MV-4-11 (cell line): ENCODE measurements at places on chromosomes 7 and 10.

DNA sequence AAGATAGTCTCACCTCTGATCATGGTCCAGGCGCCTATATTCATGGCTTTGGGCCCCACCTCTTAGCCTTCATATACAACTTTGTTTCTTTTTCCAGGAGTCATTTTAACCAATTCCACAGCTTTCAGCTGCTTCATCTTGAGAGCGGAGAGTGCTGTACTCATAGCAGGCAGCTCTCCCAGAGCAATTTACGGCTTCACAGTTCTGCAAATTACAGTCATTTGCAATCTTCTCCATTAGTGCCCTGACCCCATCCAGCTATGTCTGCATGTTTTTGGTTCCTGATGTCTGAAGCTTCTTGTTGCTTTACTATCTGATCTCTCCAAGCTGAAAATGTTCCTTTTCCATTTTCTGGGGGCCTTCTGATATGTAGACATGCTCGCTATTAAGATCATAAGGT, 18.0 kb upstream of the MEST start:
- DNase-seq: peak; percentile 41

GRCh38 chr10:88989824-88990383, 694 bp upstream of the FAS start:
- peak; percentile 78 for DNase-seq

DNA sequence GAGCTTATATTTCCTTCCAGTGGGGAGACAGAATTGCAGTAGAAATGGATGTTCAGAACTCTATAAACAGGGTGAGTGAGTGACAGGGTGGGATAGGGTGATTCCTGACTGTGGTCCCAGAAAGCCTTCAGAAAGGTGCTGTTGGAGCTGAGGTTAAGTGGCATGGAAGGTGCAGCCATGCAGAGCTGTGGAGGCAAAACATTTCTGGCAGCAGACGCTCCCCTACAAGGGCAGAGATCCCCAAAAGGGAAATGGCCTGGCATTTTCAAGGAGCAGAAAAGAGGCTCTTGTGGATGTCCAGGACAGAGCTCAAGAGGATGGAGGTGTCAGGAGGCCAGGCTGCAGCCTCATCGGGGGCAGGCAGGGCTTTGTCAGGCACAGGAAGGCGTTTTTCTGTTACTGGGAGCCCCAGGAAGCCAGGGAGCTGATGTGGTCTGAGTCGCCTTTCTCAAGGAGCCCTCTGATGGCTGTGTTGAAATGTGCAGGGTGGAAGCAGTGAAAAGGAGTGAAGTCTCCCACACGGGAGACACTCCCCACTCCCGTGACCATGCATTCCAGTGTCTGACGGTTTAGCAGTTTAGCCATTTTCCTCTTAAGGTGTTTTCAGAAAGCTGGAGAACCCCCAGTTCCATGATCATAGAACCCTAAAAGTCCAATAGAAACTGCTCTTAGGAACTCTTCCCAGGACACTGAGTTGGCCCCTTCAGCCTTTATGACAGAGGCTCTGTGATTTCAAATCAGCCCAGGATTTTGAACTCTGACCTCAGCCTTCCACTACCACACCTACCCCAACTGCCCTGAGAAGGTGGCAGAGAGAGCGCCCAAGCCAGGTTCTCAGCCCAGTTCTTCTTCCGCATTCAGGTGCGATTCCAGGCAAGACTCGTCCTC, 96.2 kb downstream of the C10orf105 start:
- peak; percentile 62 for DNase-seq

GRCh38 chr7:12757443-12757842, 70.0 kb downstream of the ARL4A start:
- DNase-seq: no peak

DNA sequence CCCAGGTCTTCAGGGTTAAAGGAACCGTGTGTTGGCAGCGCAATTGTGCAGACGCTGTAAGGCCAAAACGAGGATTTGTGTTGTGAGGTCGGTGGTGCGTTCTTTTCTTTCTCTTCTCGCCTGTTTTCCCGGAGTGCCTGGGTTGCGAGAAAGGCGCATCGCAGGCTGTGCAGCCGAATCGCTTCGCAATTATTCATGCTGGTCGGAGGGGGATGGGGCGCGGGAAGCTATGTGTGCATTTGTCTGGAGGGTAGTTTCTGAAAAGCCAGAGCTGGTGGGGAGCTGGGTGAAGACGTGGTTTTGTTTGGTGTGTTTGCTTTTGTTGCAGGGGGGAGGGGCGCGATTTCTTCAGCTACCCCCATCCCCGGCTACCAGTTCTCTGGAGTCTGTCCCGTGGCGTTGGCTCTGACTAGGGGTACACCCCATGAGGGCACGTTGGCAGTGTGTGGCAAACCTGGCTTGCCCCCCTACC, 2.1 kb downstream of the MXI1 start:
- DNase-seq: peak; percentile 41

DNA sequence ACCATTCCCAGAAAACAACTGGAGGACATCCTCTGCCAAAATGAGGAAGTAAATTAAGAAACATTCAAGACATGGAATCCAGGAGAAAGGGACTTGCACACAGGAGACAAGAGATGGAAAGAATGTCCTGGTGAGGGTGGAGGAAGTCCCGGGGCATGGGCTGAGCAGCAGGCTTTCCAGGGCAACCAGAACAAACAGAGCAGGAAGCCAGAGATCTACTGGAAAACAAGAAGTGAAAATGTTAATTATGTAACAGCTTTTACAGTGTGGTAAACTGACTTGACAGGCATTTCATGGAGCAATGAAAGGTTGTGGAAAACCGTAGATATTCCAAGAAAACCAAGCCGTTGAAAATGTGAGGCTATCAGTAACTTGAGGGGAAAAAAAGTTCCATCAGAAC, 55.2 kb upstream of the ZNF746 start:
- DNase-seq: peak; percentile 89

- DNase-seq: peak; percentile 91
Observed at GRCh38 chr7:30330134-30331111, 46.0 kb downstream of the ZNRF2 start.

DNA sequence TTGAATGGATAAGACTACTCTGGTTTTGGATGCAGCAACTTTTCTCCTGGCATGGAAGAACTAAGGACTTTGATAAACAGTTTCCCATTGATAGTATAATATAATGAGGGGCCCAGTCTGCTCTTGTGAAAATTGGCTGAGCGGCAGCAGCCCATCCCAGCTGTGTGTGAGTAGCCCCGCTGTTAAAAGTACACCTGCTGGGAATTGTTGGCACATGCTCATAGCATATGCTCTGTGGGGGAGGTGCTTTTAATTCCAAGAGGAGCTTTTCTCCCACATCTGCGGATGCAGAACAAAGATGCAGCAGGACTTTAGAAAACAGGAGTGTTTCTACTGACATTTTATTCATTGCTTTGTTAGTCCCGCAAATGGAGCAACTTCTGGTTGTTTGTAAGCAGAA, 19.0 kb downstream of the SRI start:
- no peak for DNase-seq

DNA sequence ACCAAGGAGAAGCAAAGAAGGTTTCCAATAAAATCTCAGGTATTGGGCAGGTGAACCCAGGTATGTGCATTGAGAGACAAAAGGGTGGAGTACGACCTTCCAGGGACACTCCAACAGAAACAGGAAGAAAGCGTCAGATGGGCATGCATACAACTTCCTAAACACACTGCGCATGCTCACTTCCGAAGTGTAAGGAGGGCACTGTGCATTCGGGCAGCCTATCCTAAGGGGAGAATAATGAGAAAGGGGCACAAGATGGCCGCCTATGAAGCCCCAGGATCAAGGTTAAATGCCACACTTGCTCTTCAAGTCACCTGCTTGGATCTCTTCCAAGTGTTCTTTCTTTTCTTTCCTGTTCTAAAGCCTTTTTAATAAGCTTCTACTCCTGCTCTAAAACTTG, 39.4 kb upstream of the PRSS1 start:
- no peak for DNase-seq

- no peak for DNase-seq
Observed at GRCh38 chr7:107327986-107328569, 141.8 kb upstream of the GPR22 start.

- DNase-seq: no peak
Observed at GRCh38 chr7:22251281-22251680, 105.7 kb downstream of the RAPGEF5 start.

DNA sequence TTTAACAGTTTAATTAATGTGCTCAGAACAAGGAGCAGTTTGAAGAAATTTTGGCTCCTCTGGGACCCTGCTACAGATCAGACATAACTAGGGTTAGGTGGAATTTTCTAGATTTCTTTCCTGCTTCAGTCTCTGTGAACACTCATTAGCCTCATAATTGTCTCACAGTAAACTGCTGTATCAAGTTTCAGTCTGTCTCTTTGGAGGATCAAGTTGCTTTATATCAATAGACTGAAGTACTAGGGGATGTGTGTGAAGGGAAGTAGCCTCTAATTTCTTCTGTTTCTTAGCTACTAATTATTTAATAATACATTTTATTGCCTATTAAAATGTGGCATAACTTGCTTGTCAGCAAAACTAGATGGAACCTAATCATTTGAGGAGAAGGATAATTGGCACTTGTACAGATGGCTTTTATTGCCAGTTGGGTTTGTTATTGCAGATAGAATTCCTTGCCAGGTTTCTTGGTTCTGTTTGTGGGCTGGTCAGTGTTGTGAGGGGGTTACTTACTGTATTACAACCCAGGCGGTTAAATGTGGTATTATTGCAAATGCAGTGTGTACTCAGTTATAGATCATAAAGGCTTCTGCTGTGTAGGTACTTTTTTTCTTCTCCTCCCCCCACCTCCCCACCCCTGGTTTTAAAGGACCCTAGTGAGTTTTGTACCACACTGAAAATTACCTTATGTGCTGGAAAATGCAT, 758.0 kb downstream of the AUTS2 start:
- DNase-seq: no peak

DNA sequence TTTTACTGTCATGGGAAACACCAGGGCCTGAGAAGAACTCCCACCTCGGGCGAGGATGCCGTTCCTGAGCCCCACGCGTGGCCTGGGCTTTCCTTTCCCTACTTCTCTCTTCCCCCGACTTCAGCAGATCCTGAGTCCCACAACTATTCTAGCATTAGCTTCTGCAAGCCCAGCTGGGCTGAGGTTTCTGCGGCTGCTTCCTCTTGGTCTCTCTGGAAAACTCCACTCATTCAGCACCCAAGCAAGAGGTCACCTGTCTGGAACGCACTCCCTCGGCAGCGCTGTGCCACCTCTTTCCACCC, 761 bp upstream of the DOCK1 start:
- no peak for DNase-seq

GRCh38 chr10:58372607-58373441, 12.4 kb upstream of the TFAM start:
- DNase-seq: peak; percentile 71

DNA sequence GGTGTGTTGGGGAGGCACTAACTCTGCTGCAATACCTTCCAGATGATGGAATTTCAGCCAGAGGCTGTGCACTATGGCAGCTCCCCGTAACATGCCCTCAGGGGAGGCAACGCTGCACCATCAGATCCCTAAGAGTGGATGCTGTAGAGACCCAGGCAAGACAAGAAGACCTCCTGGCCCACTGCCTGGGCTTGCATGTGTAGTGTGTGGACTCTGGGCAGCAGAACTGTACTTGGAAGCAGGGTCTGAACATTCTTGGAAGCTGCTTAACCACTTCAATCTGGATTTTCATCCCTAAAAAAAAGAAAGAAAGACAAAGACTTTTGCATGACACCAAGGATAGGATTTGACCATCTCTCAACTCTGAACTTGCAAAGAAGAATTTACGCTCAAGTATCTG, 297.5 kb upstream of the NRP1 start:
- DNase-seq: no peak

GRCh38 chr10:99280472-99280871, 44.8 kb upstream of the HPSE2 start:
- DNase-seq: no peak

DNA sequence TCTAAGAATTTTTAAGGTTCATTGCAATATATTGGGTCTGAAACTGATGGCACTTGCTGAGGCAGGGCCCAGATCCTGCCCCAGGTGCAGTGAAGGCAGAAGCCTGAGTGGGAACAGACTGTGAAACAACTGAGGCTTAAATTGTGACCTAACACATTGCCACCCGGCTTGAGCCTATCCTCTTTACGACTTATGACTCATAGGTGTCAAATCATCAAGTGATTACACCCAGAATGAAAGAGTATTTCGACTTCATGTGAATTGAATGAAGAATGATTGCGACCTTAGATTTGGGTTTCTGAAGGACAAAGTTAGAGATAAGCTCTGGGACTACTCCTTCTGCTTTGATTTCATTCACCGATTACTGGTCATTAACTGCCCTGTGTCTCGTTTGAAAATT, 200.9 kb downstream of the CREB5 start:
- no peak for DNase-seq

GRCh38 chr7:133313575-133313974, 60.7 kb downstream of the EXOC4 start:
- DNase-seq: no peak

- DNase-seq: no peak
Observed at GRCh38 chr10:73876566-73876965, 2.2 kb upstream of the CAMK2G start.

DNA sequence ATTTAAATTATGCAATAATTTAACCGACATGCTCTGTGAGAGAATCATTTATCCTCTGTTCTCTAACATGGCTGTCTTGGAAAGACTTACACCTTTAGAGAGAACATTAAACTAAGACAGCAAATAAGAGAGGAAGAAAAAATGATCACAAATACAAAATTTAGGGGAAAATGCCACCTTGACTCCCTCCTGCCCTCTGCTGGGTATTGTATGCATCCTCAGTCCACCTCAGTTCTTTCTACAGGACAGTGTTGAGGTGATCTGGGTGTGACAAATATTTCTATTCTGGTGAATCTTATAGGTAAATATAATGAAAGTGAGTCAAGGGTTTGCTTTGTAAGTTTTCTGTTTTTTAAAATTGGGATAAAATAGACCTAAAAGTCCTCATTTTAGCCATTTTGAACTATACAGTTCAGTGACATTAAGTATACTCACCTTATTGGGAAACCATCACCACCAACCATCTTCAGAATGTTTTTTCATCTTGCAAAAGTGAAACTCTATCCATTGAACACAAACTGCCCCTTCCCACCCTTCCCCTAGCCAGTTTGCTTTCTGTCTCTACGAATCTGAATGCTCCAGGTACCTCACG, 61.5 kb upstream of the ELMO1 start:
- DNase-seq: peak; percentile 7

- no peak for DNase-seq
Observed at GRCh38 chr10:131419797-131420196, 108.3 kb upstream of the TCERG1L start.

DNA sequence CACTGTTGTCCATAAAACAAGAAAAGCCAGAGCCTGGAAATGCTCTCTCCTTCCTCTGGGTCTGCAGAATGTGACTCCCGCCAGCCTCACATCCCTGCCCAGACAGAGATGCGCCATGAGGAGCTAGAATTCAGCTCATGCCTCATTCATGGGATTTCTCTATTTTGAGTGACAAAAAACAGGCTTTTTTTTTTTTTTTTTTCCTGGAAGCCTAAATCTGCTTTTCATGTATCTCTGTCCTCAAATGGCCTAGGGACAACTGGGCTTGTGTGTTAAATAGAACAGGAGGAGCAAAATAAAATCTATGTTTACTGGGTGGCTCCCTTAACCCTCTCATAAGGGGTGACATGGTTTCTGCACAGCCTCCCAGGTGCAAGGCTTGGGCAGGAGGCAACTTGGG, 679.7 kb upstream of the AUTS2 start:
- DNase-seq: no peak

- no peak for DNase-seq
Observed at GRCh38 chr7:151896486-151896885, 19.6 kb upstream of the PRKAG2 start.
